ENCODE measurements at places on chromosomes 16 and 17. TPM values are rescaled to one million over a fixed set of nuclear protein-coding genes. Genes with fewer than 3 reads are reported as not detected.

KRT32 gene
- polyA plus RNA-seq: not detected

PRDM7 gene
- polyA plus RNA-seq: 0.26 TPM

OTOP2 gene
- polyA plus RNA-seq: not detected

KIAA0753 gene
- 39.3 TPM for polyA plus RNA-seq

RANGRF gene
- 27.5 TPM for polyA plus RNA-seq

WNK4 gene
- polyA plus RNA-seq: 12.2 TPM

CFAP119 gene
- 7.5 TPM for polyA plus RNA-seq

KRT28 gene
- not detected for polyA plus RNA-seq

RNU2-1 gene
- polyA plus RNA-seq: 0.40 TPM

KRTAP9-2 gene
- not detected for polyA plus RNA-seq

BRCA1 gene
- 15.7 TPM for polyA plus RNA-seq

CMTM2 gene
- 0.45 TPM for polyA plus RNA-seq

TP53TG3D gene
- not detected for polyA plus RNA-seq

ITGA3 gene
- 123 TPM for polyA plus RNA-seq

SETD1A gene
- polyA plus RNA-seq: 16.2 TPM

PABPN1L gene
- not detected for polyA plus RNA-seq

SMIM36 gene
- not detected for polyA plus RNA-seq

KRTAP2-2 gene
- polyA plus RNA-seq: not detected

SLFN13 gene
- 27.5 TPM for polyA plus RNA-seq

Data from right renal pelvis (tissue), 4 donors.